ENCODE measurements at places on chromosomes 13 and 19. TPM values are rescaled to one million over a fixed set of nuclear protein-coding genes. Genes with fewer than 3 reads are reported as not detected.

DNA sequence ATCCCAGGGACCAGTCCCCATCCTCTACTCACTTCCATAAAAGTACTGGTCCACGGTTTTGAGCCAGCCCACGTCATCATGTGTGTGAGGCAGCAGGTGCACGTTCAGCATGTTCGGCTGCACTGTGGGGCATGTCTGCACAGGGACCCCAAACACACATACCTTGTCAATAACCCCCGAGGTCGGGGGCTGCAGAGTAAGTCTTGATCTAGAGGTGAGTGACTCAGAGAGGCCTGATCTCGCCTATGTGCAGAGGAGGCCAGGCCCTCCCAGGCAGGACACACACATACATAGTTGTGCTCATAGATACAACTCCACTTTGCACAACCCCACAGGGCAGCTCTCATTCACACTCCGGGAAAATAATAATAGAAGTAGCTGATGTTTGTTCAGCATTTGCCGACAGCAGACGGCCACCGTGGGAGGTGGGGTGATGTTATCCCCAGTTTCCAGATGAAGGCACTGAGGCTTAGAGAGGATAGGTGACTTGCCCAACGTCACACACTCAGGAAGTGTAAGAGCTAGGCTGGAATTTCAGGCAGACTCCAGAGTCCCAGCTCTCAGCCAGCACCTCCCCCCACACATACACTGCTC, 774 bp downstream of the MAN2B1 start:
- peaks cover 10% of the 10 kb centered on the region for H3K4me1 ChIP-seq
- no peak overlapping the region for H3K27ac ChIP-seq
- no peak for DNase-seq
- H3K27me3 ChIP-seq: no peaks in the 10 kb centered on the region

DNA sequence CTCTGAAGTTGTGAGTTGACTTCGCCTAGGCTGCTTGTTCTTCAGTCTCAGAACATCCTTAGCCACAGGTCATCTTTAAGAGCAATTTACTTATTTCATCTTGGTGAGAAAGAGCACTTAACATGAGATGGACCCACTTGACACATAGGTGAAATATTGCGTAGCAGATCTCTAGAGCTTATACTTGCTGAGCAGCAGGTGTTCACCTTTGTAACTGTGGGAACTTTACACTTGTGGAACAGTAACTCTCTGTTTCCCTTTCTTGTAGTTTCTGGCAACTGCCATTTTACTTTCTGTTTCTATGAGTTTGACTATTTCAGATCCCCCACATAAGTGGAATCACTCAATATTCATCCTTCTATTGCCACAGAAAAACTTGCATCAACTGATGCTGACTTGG, 95.7 kb downstream of the SLC10A2 start:
- no peak overlapping the region for H3K27ac ChIP-seq
- no peaks in the 10 kb centered on the region for H3K4me1 ChIP-seq
- no peak for DNase-seq
- H3K27me3 ChIP-seq: no peaks in the 10 kb centered on the region
- H3K36me3 ChIP-seq: no peaks in the 10 kb centered on the region

- H3K27ac ChIP-seq: no peak overlapping the region
- H3K4me1 ChIP-seq: no peaks in the 10 kb centered on the region
- no peak for DNase-seq
- no peak overlapping the region for H3K4me3 ChIP-seq
- no peaks in the 10 kb centered on the region for H3K27me3 ChIP-seq
- H3K36me3 ChIP-seq: no peaks in the 10 kb centered on the region
Observed at GRCh38 chr13:46543287-46543686, 9.7 kb upstream of the LRCH1 start.

DNA sequence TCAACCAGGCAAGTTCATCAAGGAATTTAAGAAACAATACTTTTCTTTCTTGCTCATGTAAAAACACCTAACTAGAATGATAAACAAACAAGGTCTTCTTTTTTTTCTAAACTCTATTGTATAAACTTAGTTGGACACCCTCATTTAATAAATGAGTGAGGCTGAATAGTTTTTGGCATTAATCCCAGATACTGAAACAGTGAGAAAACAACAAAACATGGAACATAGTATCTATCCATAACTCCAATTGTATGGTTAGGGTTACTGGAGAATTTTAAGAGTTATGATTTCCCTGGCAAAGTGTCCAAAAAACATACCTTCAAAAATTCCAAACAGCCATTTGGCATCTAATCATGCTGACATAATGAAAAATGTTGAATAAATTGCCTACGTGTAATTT, 5.8 kb upstream of the POMP start:
- DNase-seq: no peak
- H3K4me3 ChIP-seq: no peak overlapping the region
- no peaks in the 10 kb centered on the region for H3K36me3 ChIP-seq
- no peaks in the 10 kb centered on the region for H3K27me3 ChIP-seq

- no peaks in the 10 kb centered on the region for H3K36me3 ChIP-seq
- no peak overlapping the region for H3K4me3 ChIP-seq
- no peaks in the 10 kb centered on the region for H3K4me1 ChIP-seq
- DNase-seq: no peak
- no peak overlapping the region for H3K27ac ChIP-seq
- H3K27me3 ChIP-seq: no peaks in the 10 kb centered on the region
Observed at GRCh38 chr13:29550430-29550988, 45.0 kb downstream of the SLC7A1 start.

Gene ZNF439
- 12.6 TPM for total RNA-seq

Gene CBARP
- 1.5 TPM for total RNA-seq

Gene PSG7
- not detected for total RNA-seq

Gene KIRREL2
- total RNA-seq: 2.8 TPM

Gene ZSCAN18
- total RNA-seq: 138 TPM

All from uterus (tissue), 4 donors.